ENCODE measurements at places on chromosomes 16 and 17.

GRCh38 chr16:85871756-85872155 is 27.2 kb upstream of the IRF8 start:
- no peak for DNase-seq

DNA sequence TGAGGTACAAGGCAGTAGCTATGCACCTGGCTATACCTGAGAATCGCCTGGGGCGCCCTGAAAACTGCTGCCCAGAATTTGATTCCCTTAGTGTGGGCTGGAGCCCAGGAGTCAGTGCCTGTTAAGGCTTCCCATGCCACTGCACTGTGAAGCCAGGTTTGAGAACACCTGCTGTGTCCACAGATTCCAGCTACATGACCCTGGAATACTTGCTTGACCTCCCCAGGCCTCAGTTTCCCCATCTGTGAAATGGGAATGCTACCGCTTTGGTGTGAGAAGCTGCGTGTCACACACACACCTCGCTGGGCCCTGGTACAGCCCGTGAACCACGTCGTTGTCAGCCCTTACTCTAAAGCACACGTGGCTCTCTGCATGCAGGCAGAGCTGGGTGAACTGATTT is 271.0 kb downstream of the C16orf95 start:
- DNase-seq: no peak

- no peak for DNase-seq
Measured at GRCh38 chr16:70467608-70468007, 13.2 kb downstream of the FCSK start.

DNA sequence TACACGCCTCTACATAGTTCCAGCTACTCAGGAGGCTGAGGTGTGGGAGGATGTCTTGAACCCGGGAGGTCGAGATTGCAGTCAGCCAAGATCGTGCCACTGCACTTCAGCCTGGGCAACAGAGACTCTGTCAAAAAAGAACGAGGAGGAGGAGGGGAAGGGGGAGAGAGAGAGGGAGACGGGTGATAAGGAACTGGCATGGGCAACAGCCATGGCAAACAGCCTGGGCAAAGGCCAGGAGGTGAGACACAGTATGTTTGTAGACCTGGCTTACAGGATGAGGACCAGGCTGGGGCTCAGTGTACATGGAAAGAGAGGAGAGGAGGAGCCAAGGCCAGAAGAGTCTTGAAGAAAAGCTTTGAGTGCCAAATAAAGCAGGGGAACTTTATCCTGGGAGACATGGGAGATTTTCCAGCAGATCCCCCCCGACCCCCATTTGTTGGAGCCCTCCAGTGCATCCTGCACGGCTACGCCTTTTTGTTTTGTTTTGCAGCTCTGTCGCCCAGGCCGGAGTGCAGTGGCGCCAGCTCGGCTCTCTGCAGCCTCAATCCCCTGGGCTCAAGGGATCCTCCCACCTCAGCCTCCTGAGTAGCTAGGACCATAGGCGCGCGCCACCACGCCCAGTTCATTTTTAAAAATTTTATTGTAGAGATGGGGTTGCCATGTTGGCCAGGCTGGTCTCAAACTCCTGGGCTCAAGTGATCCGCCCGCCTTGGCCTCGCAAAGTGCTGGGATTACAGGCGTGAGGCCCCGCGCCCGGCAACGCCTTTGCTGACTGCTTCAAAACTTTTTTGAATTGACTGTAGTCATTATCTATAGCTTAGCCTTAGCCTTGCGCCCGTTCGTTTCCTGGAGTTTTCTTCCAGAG is 1.3 kb upstream of the ALKBH5 start:
- DNase-seq: no peak

GRCh38 chr17:76492123-76492988 is 8.9 kb downstream of the RHBDF2 start:
- DNase-seq: no peak

DNA sequence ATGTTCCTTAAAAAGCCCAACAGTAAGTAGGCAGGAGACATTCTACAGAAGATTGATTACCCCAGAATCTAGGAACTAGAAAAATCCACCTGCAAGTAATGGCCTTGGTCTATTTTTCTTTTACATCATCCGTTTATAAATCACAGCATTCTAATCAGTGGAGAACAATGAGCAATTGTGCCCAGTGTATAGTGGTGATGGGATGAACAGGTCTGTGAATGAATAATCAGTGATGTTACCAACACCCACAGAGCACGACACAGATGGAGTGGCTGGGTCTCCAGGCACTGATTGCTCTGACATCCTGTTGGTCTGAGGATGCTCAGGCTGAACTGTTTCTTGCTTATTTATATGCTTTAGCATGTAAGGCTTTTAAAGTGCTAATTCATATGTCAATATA is 1251.2 kb upstream of the CDH8 start:
- DNase-seq: no peak

- no peak for DNase-seq
Measured at GRCh38 chr17:8964801-8965393, 610 bp downstream of the PIK3R5 start.

GRCh38 chr17:71828182-71828596 is 292.6 kb upstream of the SOX9 start:
- DNase-seq: no peak

- DNase-seq: no peak
Measured at GRCh38 chr16:46900455-46901235, 16.5 kb downstream of the GPT2 start.

GRCh38 chr17:36505171-36505570 is 18.7 kb downstream of the ZNHIT3 start:
- DNase-seq: no peak

DNA sequence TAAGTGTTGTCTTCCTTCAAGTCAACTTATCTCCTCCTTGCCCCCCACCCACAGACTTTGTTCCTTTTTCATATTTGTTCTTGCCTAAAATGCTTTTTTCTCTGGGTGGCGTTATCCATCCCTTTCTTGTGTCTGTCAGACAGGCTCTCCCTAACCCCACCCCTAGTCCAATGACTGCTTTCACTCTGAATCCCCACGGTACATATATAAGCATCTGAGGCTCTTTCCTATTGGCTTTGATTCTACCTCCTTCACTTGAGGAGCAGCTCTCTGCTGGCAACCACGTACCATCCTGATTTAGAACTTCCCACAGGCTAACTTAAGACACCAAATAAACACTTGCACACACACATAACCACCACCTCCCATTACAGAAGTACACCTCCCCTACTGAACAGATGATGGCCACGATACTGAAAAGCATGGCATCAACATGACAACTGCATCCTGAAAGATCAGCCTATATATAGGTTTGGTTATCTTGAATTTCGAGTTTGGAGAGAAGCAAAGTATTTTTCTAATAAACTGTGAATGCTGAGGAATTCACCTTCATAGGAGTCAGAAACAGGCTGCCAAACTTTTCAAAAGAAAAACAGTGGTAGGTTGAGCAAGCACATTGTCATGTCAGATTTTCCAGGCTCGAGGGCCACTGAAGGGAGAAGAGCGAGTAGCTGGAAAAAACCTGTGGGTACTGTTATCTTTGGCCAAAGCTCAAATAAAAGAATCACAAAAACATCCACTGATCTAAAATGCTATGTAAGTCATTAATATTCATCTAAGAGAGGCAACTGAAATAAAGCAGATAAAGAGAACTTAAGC is 24.3 kb downstream of the STAT3 start:
- DNase-seq: no peak

- DNase-seq: no peak
Measured at GRCh38 chr16:69250081-69250480, 61.1 kb upstream of the VPS4A start.

DNA sequence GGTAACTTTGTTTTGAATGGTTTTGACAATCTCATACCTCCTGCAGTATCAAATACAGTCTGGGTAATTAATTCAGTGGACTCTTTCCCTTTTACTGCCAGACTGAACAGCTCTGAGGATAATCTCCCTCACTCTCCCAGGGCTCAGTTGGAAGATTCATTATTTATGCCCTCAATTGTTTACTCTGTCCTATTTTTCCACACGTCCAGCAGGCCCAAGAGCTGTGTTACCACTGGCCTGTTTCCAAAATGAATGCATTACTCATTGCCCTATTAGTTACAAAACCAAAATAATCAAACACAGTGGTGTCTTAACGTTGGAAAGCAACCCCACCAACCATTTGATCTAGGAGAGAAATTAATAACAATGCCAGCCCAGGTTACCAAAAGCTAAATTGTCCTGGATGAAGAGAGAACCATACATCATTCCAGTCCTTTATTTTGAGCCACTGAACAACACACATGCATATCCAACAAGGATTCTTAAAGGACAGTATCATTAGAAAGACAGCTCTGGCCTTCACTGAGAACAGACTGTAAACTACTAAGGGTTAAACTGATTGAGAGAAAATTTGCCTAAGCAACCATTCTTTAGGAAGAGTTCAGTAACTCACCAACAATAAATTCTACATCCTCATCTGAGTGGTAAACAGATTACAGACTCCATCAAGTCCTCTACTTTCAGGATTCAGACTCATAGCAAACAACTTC is 34.5 kb downstream of the FAM222B start:
- no peak for DNase-seq

DNA sequence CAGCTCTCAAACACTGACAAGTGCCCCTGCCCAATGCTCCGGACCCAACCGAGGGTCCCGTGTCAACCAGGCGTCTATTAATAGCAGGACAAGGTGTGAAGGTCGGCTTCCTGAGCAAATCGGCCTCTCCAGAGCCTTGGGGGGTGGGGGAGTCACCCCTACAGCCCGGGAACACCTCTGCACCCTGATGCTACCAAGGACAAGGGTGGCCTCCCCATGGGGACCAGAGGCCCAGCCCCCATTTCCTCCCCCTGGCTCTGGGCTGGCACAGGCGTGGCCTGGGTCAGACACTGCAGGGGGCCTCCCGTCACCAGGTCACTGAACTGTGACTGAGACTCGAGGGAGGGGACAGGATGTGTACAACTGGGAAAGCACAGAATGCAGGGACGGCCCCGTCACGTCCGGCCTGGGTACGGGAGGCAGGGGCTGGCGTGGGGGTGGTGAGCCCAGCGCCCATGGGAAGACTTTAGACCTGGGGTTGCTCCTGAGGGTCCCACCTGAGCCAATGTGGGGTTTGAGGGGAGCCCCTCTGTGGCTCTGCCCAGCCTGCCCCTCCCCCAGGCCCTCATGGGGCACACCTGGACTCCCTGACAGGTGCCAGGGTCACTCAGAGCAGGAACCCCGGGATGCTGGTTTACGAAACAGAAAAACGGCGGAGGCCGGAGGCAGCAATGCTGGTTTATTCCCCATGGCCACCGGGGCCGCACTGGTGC is 579 bp upstream of the CYBA start:
- peak; percentile 80 for DNase-seq

GRCh38 chr17:31877341-31877740 is 18.3 kb upstream of the COPRS start:
- no peak for DNase-seq

GRCh38 chr16:47493381-47494337 is 32.5 kb downstream of the PHKB start:
- DNase-seq: no peak

DNA sequence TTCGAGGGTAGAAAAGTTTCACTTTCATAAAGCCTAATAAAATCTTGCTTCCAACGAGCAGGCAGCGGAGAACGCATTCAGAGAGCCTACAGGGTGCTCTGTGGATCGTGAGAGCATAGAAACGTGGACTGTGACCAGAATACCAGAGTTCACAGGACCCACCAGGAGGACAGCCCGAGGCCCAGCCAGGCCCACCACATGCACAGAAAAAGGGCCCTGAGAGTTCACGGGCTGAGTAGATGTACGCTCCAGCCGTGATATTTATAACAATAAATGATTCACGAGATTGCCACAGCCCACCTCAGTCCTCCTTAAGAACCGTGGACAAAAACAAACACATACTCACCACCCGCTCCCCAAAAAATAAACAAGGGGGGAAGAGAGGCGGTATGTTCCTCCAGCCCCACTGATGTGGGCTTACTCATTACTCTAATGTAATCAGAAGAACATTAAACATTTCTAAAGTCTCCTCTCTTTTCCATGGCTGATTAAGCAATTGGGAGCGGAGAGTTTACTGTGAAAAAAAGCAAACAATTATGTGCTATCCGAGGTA is 207.2 kb downstream of the C16orf78 start:
- DNase-seq: no peak

- no peak for DNase-seq
Measured at GRCh38 chr17:81365148-81365600, 30.1 kb upstream of the BAHCC1 start.

GRCh38 chr17:63657786-63658185 is 35.6 kb downstream of the MAP3K3 start:
- no peak for DNase-seq

DNA sequence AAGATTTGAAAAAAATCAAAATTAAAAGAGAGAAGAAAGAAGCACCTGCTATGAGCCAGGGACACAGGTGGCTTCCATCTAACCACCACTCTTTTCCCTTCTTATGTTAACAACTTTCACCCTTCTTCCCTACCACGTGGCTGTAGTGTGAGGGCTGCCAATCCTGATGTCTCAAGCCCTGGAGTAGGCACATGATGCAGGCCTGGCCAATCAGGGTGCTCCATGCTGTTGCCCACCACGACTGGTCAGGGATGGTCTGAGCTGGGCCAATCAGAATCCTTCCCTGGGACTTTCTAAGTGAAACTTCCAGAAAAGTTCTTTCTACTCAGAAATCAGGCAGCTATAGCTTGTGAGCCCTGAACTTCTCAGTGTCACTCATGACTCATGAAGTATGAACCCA is 140.7 kb downstream of the SDK2 start:
- DNase-seq: no peak

GRCh38 chr16:27240948-27241531 is 27.5 kb downstream of the NSMCE1 start:
- no peak for DNase-seq

GRCh38 chr17:78568494-78569115 is 8.6 kb downstream of the DNAH17 start:
- no peak for DNase-seq

DNA sequence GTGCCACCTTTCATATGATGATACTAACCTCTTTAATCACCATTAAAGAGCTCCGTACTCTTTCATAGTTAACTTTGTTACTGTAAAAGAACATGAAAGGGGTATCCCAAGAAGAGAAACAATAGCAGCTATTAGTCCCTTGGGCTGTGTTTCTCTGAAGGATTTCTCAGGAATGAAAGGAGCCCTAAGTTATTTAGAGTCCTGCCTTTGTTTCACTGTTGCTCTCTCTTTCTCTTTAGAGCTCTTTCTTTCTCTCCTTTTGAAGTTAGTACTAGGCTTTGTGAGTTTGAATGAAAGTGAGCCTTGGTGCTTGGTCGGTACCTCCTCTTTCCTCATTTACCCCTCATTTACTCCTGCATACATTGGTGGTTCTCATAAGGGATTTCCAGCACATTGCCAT is 20.5 kb upstream of the RASL10B start:
- DNase-seq: no peak

- no peak for DNase-seq
Measured at GRCh38 chr17:36928471-36929345, 8.6 kb upstream of the LHX1 start.

DNA sequence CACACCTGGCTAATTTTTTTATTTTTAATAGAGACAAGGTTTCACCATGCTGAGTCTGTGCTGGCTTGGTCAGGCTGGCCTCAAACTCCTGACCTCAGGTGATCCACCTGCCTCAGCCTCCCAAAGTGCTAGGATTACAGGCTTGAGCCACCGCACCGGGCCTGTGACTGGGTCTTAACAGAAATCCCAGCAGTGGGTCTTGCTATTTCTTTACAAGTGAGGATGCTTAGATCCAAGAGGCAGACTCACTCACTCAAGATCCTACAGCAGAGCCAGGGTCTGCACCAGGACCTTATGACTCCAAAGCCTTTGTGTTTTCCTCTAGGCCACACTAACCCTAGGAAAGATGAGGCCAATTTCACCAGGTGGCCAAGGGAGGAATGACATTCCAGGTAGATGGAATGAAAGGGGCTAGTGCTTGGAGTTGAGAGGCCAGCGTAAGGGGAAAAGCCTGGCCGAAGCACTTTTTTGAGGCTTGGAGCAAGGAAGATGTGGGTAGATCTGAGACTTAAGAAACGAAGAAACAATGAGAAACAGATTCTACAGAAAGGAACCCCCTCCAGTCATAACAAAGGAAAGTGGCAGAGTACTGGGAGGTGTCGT is 5.7 kb upstream of the STAT5A start:
- no peak for DNase-seq
